ENCODE measurements at places on chromosomes 6 and 20.

GRCh38 chr6:53765270-53765669 is 29.5 kb upstream of the LRRC1 start:
- DNase-seq: no peak

DNA sequence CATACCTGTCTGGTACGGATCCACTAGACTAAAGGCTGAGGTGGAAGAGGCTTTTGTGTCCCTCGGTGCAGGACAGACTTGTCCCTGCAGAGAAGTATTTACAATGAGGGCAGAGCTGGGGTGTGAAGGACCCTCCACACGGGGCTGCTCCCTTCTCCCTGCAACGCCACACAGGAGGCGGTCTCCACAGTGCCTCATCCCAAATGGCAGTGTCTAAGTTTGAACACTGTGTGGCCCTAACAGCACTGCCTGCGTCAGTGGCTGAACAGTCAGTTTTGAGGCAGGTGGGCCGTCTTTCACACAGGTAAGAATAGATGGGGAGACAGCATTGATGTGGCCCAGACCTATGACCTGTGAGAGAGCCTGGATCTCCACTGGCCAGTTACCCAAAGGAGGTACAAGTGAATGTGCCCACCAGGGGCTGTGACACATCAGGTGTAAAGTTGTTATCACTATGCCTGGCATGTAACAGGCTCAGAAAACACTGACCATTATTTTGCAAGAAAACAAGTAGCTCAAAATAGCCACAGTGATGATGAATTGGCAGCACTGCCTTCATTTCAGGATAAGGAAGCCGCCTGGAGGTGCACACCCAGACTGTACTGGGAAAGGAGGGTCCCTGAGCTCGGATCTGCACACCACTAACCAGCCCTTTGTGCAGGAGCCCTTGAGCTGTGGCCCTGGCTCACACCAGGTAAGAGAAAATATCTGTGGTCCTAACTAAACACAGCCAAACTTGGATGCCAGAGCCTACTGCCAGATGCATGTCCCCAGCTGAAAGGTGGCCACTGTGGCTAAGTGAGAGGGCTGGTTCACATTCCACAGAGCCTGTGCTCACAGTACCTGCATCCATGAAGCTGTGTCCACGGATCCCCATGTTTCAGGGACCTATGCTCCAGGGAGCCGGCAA is 246.7 kb downstream of the DLL1 start:
- no peak for DNase-seq

- DNase-seq: no peak
Observed at GRCh38 chr6:36717871-36718540, 20.4 kb downstream of the RAB44 start.

GRCh38 chr6:86686496-86686895 is 250.8 kb upstream of the HTR1E start:
- no peak for DNase-seq

GRCh38 chr6:125020385-125020784 is 58.1 kb downstream of the RNF217 start:
- no peak for DNase-seq

- DNase-seq: no peak
Observed at GRCh38 chr6:45377043-45377553, 636 bp downstream of the SUPT3H start.
